CD4-positive, alpha-beta T cell treated with Interleukin-6 at 100 ng/mL for 8 hours (primary cell): ENCODE measurements at places on chromosomes 3 and 15.
A peak's percentile ranks its signal among the peaks of the same experiment; 100 is the strongest.

DNA sequence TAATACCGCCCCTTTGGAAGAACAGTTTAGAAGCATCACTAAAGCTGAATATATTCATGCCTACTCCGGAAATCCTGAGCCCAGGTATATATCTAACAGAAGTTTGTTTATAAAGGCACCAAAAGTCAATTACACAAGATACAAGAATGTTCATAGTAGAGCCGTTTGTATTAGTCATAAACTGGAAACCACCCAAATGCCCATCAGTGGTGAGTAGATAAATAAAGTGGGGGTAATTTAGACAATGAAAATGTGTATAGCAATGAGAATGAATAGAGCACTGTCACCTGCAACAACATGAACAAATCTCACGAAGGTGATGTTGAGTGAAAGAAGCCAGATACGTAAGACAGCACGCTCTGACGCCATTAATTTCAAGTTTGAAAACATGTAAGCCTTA is 68.3 kb upstream of the GLCE start:
- DNase-seq = no peak

GRCh38 chr3:16290827-16291196 is 25.8 kb downstream of the OXNAD1 start:
- DNase-seq = peak; percentile 36

DNA sequence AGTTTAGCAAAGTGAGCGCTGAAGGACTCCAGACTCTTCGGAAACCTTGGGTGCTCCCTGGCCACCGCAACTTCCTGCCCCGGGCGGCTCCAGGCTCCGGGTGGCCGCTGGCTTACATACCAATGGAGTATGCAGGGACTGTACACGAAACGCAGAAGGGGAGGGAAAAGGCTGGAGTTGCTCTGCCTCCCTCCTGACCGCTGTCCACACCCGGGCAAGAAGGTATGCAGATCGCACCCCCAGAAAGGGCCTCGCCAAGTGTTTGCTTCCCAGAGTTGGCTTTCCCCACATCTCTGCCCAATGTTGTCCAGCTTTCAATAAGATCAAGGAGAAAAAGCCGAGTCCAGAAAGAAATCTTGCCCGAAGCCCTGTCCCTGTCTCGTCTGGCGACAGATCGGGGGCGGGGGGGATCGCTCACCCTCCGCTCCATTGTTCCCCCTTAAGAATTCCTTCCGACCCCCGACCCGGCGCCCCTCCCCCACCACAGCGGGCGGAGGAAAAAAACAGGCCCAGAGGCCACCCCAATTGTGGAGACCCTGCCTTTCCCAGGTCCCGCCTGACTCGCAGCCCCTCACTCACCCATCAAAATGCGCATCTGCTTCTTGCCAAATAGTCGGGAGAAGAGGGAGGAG is 533 bp downstream of the ARF4 start:
- peak; percentile 51 for DNase-seq

GRCh38 chr15:101325263-101326025 is 30.4 kb upstream of the SNRPA1 start:
- DNase-seq = no peak

- DNase-seq = no peak
These were observed 211.9 kb downstream of the CADM2 start for GRCh38 chr3:85170646-85171045.
